Sciatic nerve (tissue), 2 donors: ENCODE measurements at places on chromosomes 7 and 10.

- DNase-seq = no peak
Observed at GRCh38 chr7:55034776-55035175, 16.0 kb downstream of the EGFR start.

DNA sequence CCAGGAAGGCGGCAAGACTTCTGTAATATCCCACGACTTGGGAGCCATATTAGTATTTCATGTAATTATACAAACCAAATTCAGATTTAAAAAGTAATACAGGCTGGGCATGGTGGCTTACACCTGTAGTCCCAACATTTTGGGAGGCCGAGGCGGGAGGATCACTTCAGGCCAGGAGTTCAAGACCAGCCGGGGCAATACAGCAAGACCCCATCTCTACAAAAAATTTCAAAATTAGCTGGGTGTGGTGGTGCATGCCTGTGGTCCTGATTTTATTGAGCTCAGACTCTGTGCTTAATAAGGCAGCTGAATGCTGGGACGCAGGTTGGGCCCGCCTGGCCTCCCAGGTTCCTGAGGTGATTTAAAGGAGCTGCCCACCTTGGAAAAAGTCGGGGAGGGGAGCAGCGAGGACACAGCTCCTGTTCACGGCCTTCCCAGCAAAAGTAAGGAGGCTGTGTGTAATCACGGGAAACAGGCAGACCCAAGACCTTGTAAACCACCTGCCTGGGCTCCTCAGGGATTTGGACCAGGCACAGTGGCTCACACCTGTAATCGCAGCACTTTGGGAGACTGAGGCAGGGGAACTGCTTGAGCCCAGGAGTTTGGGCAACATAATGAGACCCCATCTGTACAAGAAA, 93.0 kb upstream of the DNAAF5 start:
- peak; percentile 30 for DNase-seq

GRCh38 chr7:139575338-139575680, 51.8 kb downstream of the CLEC2L start:
- DNase-seq = no peak

GRCh38 chr10:119331061-119331460, 123.7 kb downstream of the GRK5 start:
- DNase-seq = no peak

GRCh38 chr7:90607196-90607595, 11.1 kb downstream of the CDK14 start:
- no peak for DNase-seq
